Body of pancreas (tissue), 4 donors: ENCODE measurements at places on chromosomes 13 and 19. TPM values are rescaled to one million over a fixed set of nuclear protein-coding genes. Genes with fewer than 3 reads are reported as not detected.

DNA sequence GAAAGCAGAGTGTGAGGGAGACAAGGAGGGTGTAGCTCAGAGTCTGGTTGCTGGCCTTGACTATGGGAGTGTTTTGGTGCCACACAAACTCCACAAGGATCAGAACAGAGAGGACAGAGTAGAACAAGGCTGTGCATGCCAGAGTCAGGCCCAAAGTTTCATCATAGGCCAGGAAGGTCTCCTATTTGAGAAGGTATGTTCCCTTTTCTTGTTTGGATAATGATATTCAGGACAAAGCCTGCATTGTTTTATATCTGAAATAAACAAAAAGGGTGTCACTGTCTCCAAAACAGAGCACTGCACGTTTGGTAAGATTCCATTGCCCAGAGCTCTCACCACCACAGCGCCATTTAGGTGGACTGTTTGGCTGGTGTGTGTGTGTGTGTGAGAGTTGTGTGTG lies 3.1 kb upstream of the ZSCAN5A start:
- peak overlapping the region; percentile 11 for H3K27ac ChIP-seq
- no peak for DNase-seq
- H3K4me1 ChIP-seq: peaks cover 23% of the 10 kb centered on the region

DNA sequence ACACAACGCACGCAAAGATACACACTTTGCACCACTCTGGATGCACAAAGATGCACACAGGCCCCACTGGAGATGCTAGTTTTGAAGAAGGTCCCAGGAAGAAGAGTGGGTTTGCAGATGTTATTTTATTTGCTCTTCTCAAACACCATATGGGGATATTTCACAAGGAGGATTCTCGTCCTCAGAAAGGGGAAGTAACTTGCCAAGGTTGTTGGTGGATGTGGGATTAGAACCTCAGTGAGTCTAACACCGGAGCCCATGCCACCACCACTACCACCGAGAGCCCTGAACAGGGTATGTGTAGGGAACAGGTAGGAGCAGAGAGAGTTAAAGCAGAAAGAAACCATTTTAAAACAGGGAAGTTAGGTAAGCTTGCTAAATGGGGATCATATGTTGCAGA lies 9.6 kb upstream of the CEACAM6 start:
- H3K4me1 ChIP-seq: peaks cover 15% of the 10 kb centered on the region
- no peaks in the 10 kb centered on the region for H3K36me3 ChIP-seq
- no peak overlapping the region for H3K4me3 ChIP-seq
- H3K27ac ChIP-seq: no peak overlapping the region
- DNase-seq: no peak

The MED25 gene
- total RNA-seq: 16.9 TPM

The ZNF69 gene
- 13.2 TPM for total RNA-seq

The ARL11 gene
- total RNA-seq: 0.52 TPM

The SYT5 gene
- 0.26 TPM for total RNA-seq

The GGN gene
- total RNA-seq: 0.78 TPM

The PABPC3 gene
- total RNA-seq: not detected

The AXL gene
- total RNA-seq: 14.2 TPM

The CLN5 gene
- total RNA-seq: 18.1 TPM
